Sigmoid colon (tissue), 7 donors: ENCODE measurements at places on chromosomes 2 and 18. TPM values are rescaled to one million over a fixed set of nuclear protein-coding genes. Genes with fewer than 3 reads are reported as not detected.

Gene CLIP4
- total RNA-seq, result 83.9 TPM

Gene SLC39A10
- 10.5 TPM for total RNA-seq

Gene SCN2A
- 0.83 TPM for total RNA-seq

Gene SLC19A3
- total RNA-seq, result 2.0 TPM

Gene MYCN
- 0.71 TPM for total RNA-seq

Gene AQP12A
- total RNA-seq, result not detected

Gene UGT1A3
- total RNA-seq, result not detected

Gene NEB
- total RNA-seq, result under 0.01 TPM

Gene DSEL
- 7.9 TPM for total RNA-seq
